RWPE2 (cell line): ENCODE measurements at places on chromosomes 13 and 19.

DNA sequence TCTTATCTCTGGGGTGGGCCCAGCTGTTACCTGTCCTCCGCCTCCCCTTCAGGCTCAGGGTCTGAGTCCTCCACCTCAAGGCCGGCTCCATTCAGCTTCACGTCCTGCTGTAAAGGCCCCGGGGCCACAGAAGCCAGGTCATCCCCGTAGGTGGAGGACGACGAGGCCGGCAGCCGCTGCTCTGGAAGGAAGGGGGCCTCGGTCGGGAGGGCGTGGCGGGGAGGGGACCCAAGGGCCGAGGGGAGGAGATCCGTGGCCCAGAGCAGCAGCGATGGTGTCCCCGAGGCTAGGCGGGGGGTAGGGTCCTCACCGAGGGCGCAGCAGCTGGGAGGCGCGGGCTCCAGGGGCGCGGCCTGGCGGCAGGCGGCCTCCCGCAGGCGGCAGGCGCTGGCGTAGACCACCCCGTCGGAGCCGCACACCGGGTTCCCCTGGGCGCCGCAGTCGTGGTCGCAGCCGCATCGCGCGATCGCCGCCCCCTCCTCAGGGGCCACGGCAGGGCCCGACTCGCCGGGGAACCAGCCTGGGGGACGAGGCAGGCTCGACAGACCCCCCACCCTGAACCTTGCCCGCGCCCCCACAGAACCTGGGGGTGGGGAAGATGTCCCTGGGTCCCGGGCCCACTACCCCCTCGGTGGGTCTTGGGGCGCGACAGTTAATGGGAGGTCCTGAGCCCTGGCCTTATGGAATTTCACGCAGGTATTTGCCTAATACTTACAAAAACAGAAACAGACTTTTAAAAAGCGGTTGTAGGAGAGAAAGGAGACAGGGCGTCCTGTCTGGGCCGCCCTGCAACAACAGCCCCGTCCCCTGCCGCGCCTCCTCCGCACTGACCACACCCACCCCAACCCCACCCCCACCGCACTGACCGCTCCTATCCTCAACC lies 7.6 kb downstream of the F2RL3 start:
- no peak for DNase-seq

DNA sequence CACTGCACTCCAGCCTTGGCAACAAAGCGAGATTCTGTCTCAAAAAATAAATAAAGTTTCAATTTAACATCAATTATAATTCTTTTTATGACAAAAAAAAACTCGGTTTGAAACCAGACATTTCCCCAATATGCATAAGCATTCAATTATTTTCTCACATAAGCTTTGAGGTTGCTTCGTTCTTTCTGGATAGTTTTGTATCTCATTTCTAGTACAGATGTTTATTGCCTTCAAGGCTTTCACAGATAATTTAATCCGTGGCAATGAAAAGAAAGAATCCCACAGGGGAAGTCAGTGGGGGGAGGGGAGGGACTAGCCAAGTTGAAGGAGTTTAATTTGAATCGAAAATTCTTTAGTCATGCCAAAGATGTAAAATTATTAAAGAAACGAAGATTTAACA lies 29.6 kb upstream of the TSC22D1 start:
- no peak for DNase-seq

- no peak for DNase-seq
Measured at GRCh38 chr13:80840316-80840976, 499.5 kb upstream of the SPRY2 start.

GRCh38 chr19:49427855-49428546 lies 2.8 kb downstream of the GFY start:
- DNase-seq, result no peak

GRCh38 chr13:76711550-76712182 lies 174.5 kb downstream of the KCTD12 start:
- DNase-seq, result no peak

DNA sequence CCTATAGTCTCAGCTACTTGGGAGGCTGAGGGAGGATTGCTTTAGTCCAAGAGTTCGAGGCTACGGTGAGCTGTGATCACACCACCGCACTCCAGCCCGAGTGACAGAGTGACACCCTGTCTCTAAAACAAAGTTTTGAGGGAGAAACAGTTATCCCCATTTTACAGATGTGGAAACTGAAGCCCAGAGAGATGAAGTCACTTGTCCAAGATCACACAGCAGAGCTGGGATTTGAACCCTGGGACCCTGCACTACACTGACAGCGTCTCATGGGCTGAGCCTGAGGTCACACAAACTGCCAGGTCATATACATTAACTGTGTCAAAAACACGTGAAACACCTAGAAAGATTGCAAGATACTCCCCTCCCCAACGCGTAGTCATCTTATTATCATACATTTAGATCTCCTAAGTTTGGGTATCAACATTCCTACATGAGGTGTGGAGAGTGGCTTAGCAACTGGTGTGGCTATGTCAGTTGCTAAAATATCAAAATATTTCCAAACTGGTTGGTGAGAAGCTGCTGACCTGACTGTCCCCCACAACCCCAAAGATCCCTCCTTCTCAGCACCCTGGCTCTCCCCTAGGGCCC lies 8.2 kb downstream of the FCGBP start:
- no peak for DNase-seq

- DNase-seq, result no peak
Measured at GRCh38 chr13:24050796-24051715, 109.5 kb upstream of the SPATA13 start.

DNA sequence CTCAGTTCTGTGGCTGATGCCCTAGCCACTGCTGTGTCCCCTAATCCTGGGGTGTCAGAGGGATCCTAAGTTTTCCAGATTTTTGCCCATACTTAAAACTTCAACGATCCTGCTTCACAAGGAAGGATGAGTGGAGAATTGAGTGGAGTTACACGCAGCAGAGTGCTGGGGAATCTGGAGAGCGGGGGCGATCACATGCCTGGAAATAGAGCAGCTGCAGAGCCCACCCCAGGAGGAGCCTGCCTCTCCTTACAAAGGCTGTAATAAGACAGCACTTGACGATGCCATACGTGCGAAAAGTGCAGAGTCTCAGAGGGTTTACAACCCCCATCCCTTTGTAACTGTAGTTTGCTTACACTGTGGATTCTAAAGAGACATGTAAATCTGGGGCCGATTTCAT lies 40.6 kb downstream of the SUGP2 start:
- no peak for DNase-seq

- no peak for DNase-seq
Measured at GRCh38 chr13:93304868-93305613, 78.4 kb downstream of the GPC6 start.

GRCh38 chr19:14433554-14434501 lies 722 bp downstream of the PKN1 start:
- no peak for DNase-seq
